ENCODE measurements at places on chromosomes 2 and 18.

GRCh38 chr2:1514391-1515072 is 101.3 kb downstream of the TPO start:
- DNase-seq, result no peak

DNA sequence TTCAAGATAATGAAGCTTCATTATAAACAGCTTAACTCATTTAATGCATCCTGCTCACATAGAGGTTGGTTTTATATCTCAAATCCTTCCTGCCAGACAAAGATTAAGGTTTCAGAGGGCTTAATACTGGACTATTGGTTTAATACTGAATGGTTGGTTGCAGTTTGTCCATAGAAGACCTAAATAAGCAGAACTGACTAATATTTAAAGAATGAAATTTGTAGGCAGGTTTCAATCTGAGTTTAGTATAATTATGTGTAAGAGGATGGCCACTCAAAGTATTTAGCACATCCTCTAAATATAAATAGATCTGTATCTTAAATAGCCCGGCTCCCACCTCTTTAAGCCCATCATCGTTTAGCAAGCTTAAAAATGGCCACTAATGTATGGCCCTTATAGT is 92.5 kb downstream of the EPB41L5 start:
- no peak for DNase-seq

DNA sequence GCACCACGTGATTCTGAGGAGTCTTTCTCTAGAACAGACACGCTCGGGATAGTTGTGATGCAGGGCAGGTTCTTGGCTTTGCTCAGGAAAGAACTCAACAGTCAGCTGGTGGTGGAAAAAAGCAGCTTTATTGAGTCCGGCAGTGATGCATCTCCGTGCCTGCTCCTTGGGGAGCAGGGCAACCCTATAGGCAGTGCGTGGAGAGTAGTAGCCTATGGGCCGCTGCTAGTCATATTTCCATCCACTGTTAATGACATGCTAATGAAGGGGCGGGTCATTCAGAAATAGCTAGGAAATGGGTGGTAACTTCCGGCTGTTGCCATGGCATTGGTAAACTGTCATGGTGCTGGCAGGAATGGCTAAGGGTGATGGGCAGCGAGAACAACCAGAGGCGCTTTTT is 11.6 kb upstream of the ACKR3 start:
- no peak for DNase-seq

DNA sequence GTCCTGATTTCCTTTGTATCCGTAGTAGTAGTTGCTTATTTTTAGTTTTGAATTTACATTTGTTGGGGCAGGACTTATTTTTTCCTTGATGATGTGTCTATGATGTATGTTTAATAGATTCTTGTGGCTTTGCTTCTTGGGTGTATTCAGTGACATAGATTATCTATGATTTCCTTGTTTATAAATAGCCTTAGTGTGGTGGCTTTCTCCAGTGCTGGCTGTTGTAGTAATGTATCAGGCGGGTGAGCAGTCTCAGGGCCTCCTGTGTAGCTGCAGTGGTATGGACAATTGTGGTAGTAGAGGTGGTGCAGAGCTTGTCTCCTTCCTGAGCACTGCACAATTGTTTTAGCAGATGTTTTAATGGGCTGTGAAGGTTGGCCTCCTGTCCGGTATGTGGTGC is 60.5 kb downstream of the SMCHD1 start:
- no peak for DNase-seq

DNA sequence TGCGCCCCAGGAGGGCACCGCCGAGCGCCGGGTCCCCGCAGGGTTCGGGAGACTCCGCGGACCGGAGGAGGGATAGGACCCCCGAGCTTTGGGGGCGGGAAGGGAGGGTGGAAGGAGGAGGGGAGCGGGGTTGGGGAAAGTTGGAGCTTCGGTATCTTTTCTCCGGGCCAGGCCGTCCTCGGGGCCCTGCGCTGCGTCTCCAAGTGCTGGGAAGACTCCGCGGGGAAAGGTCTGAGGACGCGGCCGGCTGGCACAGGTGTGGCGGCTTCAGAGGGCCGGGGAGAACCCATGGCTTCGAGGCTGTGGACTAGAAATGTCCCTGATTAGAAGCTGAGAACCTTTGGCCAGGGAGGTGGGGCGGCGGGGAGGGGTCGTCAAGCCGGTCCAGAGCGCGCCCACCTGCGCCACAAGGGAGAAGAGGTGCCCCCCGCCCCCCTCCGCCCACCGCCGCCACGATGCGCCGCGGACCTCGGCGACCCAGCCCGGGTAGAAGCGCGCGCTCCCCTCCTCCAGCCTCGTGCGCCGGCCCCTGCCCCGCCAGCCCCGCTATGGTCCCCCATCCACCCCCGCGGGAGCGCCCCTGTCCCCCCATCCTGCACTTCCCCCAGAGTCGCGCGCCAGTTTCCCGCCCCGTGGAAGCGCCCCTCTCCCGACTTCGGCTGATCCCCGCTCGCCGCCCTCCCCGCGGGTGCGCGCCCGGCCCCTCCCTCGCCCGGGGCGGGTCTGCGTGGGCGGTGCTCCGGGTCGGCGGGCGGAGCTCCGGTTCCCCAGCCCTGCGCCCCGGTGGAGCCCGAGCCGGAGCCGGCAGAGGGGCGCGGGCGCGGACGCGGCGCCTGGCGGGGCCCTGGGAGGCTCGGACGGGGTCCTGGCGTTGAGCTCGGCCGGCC is at the start of gene SNTG2:
Gene SNTG2 (plus strand): TSS at position 770 of the 887 bp plus-strand sequence. CDS start 148 bp downstream, outside the sequence.
- no peak for DNase-seq

- DNase-seq, result no peak
Measured at GRCh38 chr2:19361325-19361990, 3.0 kb upstream of the OSR1 start.

- DNase-seq, result no peak
Measured at GRCh38 chr2:22478329-22478728, 906.6 kb upstream of the KLHL29 start.

GRCh38 chr18:3836483-3837335 is 386.7 kb downstream of the TGIF1 start:
- DNase-seq, result no peak

DNA sequence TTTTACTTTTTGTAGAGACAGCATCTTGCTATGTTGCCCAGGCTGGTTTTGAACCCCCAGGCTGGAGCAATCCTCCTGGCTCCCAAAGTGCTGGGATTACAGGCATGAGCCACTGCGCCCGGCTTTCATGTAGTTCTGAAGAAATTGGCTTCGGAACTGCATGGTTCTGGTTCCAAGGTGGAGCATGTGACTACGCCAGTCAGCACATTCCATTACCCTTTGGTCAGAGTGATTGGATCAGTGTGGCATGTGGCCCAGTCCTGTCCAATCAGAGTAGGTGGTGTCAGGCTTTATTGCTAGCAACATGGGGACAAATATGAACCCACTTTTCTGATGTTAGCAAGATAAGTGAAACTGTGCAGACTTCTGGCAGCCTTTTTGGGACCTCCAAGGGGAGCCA is 16.3 kb upstream of the ATOH8 start:
- DNase-seq, result no peak

GRCh38 chr2:30267161-30267975 is 36.0 kb downstream of the LBH start:
- no peak for DNase-seq

- no peak for DNase-seq
Measured at GRCh38 chr2:30310371-30310770, 79.0 kb downstream of the LBH start.

DNA sequence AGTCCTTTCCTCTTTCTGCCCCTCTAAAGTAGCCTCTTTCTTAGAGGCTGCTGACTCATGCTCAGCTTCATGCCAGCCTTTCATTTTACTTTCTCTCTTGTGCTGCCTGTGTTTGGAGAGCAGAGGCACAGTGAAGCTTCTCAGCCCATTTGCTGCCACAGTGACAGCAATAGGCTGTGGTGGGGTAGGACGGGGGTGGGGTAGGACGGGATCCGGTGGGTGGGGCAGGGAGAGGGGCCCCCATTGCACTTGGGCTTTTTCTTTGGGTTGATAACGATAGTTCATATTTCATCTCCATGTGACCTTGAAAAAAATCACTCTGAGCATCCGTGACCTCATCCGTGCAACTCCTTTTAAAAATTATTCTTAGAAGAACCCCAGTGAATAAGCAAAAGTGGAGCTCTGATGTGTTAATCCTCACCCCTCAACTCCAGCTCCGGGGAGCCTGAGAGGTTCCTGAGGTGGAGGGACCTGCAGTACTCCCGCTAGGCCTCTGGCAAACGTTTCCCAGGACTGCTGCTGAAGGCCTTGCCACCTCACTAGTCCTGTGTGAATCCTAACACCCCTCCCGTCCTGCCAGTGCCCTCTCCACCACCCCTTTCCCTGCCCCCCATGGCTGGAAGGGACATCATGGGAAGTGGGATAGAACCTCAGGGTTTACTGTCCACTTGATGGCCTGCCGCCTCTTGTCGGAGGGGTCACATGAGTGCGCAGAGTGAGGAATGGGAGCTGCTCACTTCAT is 70.8 kb downstream of the INPP4A start:
- DNase-seq, result peak; percentile 22

- DNase-seq, result no peak
Measured at GRCh38 chr2:207960090-207960489, 65.2 kb downstream of the PLEKHM3 start.

DNA sequence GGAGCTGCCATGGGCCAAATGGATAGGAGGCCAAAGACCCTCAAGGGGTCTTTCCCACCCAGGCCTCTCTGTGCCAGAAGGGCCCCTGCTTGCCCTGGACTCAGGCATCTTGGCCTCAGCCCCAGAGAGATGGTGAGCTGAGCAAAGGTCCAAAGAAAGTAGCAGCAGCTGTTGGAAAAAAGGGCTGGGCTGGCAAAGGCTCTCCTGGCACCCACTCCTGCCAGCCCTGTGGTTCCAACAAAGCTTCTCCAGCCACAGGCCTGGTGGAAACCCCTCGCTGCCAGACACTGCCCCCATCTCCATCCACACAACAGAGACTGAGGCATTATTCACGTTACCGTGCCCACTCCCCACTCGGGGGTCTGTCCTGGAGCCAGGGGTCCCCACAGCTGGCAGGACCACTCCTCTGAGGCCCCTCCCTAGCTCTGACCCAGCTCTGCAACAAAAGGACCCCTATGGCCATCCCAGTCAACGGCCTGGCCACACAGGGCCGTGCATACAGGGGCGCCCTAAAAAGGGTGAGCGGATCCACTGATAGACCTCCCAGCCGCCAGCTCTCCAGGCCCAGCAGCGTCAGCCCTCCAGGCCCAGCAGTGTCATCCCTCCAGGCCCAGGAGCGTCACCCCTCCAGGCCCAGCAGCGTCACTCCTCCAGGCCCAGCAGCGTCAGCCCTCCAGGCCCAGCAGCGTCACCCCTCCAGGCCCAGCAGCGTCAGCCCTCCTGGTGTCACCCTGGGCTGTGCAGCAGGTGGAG is 10.1 kb downstream of the BIN1 start:
- DNase-seq, result no peak

GRCh38 chr2:232406556-232407310 is at the start of gene ALPG:
Gene ALPG (plus strand): TSS chr2:232406844. CDS start chr2:232406895, 51 bp downstream.
- no peak for DNase-seq

DNA sequence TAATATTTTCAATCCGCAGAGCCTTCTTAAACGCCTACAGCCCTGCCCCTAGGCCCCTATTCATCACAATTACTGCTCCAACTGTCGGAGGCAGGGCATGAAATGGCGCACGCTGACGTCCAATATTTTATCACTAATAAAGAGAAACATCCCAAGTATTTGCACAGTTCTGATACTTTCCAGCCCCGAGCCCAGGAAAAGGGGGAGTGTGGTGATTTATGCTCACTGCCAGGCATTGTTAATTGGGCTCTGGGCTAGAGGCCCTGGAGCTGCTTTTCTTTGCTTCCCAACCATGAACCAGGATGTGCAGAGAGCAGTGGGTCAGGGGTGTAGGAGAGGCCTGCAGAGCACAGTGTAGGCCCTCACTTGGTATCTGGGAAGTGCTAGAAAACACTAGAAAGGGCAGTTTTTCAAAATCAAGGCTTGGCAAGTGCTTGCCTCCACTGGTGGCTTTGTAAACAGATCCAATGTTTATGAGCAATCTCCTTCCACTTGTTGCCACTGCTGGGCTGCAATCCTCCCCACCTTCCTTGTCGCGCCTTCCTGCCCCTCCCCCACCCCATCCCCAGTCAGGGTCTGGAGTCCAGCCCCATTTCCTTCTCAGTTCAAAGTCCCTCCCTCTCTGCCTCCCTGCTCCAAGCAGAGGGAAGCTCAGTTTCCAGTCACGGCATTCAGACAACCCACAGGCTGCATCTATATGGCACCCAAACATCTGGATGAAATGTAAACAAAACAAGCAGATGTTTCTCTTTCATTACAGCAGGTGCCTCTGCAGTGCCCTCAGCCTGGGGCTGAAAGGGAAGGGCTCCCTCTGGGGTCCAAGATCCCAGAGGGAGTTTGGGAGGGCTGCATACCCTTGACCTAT is 83.9 kb upstream of the PKDCC start:
- DNase-seq, result no peak

- DNase-seq, result no peak
Measured at GRCh38 chr2:12806549-12807242, 90.0 kb downstream of the TRIB2 start.

- no peak for DNase-seq
Measured at GRCh38 chr2:8230466-8230865, 451.4 kb upstream of the ID2 start.

GRCh38 chr2:21095178-21095577 is 28.6 kb upstream of the TDRD15 start:
- DNase-seq, result no peak

- DNase-seq, result no peak
Measured at GRCh38 chr2:70062270-70062669, 25.0 kb upstream of the PCBP1 start.

- no peak for DNase-seq
Measured at GRCh38 chr18:64409511-64409910, 260.6 kb upstream of the LINC00305 start.
